ENCODE measurements at places on chromosomes 12 and 14.

DNA sequence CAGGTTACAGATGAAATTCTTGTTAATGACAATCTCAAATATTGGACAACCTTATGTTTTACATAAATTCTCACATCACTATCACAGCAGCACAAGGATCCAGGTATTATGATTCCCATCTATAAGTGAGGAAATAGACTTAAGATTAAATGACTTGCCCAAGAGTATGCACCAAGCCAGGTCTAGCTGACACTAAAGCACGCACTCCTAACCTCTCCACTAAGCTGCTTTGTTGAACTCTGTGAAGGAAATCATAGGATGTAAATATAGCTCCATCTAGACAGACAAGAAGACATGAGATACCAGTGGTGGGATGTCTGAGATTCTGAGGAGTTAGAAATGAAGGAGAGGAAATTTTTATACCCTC lies 87.9 kb downstream of the PHLDA1 start:
- DNase-seq = no peak

DNA sequence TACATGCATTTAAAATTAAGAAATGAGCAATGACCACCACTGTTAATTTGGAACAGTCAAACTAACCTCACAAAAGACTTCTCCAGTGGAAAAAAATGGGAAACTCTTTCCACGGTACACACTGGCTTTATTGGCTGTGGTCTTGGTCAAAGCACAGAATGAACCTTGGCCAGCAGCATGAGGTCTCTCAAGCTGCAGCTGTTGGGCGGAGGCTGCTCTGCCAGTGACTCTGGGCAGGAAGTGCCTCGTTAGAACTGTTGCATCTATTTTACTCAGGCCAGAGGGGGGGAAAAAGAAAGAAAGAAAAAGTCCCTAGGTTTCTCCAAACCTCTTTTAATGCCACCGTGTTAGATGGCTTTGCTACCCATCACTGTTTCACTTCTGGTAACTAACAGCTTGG lies 279.8 kb upstream of the DIO2 start:
- DNase-seq = no peak

DNA sequence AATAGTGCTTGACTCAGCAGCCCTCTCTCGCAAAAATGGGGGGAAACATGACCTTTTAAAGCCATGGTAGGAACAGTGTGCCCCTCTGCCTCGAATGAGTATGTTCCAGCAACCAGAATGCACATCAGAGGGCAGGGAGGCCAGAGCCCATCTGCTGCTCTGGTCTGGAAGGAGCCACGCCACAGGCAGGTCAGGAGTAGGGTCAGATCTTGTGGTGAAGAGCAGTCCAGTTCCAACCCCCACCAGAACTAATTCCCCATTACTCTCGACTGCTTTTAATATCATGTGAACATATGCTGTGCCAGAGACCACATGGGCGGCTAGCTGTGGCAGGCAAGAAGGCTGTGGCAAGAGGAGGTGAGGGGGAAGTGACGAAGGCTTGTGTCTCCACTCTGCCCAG lies 34.6 kb upstream of the TMX1 start:
- DNase-seq = no peak

DNA sequence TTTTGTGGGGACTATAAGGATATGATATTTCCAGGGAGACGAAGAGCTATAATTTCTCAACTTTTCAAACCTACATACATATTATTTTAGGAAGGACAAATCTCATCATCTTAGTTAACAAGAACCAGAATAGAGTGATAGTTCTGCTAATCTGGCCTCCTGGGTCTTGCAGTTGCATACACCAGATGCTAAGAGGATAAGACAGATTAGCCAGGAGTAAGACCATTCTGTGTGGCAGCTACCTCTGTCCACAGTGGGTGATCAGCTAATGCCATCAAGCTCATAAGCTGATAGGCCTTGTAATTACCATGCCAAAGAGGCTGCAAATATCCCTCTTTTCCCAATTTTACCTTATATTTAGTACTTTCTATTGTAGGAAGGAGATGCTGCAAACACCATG lies 776.8 kb downstream of the NRXN3 start:
- DNase-seq = no peak

GRCh38 chr12:20415028-20415427 lies 46.7 kb downstream of the PDE3A start:
- DNase-seq = peak; percentile 17

DNA sequence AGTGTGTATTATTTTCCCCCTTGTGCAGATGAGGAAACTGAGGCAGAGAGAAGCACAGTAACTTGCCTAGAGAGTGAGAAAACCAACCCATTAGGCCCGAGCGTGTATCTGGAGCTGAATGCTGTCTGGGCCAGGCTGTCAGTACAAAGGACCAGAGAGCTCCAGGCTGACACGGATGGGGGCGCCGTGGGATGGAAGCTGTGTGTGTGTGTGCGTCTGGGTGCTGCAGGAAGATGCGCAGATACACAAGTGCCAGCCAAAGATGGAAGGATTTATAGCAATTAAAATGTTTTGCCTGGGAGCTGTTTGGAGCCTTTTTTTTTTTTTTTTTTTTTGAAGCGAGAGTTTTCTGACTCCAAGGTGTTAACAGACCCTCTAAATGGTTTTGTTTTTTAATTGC lies 53.7 kb upstream of the GPATCH2L start:
- peak; percentile 39 for DNase-seq

- no peak for DNase-seq
These were observed 799 bp downstream of the ZNF219 start for GRCh38 chr14:21097636-21098075.

GRCh38 chr14:75127903-75128595 lies 1.2 kb upstream of the NEK9 start:
- no peak for DNase-seq

DNA sequence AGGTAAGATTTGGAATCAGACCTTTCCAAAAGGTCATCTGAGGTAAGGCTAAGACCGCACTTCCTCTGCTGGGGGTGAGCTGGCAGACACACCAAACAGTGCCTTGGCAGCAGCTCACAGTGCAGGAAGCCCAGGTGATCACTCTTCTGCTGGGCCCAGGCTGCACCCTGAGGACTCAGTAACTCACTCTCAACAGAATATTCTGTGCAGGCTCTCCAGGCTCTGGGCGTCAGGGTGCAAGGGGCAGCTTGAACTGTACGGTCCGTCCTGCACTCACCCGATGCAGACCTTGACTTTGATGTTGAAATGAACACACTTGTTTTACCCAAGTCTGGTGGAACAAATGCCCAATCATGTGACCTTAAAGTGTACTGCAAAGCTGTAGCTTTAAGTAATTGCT lies 6.0 kb downstream of the ALKBH2 start:
- DNase-seq = no peak
